ENCODE measurements at places on chromosomes 3 and 15.

DNA sequence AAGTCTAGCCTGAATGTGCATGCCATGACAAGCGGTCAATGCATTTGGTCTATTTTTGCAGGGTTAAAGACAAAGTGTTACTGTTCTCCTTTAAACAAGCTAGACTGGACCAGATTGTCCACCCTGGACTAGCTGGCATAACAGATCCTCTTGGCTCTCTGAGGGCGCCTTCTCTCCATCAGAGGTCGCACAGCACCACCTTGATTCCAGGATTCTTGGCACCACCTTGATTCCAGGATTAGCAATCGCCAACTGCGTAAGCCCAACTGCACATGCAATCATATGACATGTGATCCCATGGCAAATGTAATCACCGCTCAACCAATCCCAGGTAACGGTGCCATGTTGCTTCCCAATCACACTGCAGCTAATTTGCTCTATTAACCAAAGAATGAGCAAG is 98.6 kb downstream of the OXNAD1 start:
- no peak for DNase-seq

- no peak for DNase-seq
These were observed 142.8 kb upstream of the STT3B start for GRCh38 chr3:31389939-31390338.

DNA sequence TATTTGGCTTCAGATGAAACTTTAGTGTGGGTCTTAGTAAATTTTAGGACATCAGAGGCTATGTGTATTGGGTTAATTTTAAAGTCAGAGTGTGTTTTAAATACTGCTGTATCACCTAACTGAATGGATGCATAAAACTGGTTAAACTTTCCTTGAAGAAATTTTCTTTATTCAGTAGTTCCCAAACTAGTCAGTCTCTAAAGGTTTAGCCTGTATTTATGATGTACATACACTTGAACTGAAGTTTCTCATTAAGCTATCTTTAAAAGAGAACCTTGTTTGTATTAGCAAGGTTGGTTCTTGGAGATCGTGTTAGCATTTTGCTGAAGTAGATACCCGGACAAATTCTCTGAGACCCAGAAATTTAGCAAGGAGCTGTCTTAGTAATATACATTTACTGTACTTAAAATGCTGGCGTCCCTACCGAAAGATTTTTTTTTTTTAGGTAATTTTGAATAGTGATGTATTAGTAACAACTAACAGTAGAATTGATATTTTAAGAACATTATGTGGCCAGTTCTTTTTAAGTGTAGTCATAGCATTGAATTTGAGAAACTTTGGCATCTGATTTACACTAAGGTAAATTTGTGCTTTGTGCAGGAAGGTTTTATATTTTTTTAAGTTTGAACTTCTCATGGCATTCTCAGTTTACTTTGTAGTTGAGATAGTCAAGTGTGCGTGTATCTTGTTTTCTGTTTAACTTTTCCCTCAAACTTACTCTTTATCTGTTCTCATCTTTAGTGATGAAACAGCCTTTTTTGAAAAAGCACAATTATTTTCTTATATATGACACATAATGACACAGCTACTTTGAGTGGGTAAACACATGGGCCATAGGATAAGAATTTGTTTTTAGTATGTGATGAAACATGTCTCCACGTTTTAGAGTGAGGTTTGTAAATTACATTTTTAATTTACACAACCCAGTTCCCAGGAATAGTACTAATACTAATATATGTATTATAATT is 2.9 kb downstream of the DIPK2A start:
- no peak for DNase-seq

DNA sequence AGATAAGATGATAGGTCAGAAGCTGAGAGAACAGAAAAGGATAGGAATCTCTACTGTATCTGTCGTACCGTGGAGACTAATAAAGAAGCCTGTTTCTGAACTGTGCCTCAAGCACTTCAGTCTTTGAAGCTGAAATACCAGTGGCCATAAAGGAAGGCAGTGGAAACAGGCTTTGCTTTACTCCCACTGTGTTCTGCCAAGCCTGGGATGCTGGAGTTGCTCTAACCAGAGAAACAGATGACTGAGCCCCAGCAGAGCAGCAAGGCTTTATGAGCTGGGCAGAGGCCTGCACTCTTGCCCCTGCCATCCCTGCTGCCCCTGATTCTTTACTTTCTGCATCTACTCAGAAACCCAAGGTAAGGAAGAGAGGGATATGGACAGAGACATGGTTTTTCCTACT is 89.4 kb downstream of the PDE8A start:
- DNase-seq = no peak

DNA sequence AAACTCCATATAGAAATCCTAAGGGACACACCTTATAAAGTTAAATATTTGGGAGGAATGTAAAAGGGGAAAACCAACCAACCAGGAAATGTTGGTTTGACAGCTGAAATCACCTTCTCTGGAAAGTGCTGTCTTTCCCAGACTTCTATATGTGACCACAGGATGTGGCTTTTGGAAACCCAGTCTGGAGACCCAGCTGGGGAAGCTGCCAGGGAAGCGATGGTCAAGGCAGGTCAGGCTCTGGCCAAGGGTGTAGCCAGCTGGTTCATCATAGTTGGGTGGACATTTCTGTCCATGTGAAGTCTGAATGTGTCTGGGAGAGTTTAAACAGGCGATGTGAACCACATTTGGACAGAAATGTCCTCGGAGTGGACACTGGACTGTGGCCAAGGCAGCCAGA is 73.9 kb downstream of the ARNT2 start:
- DNase-seq = no peak

DNA sequence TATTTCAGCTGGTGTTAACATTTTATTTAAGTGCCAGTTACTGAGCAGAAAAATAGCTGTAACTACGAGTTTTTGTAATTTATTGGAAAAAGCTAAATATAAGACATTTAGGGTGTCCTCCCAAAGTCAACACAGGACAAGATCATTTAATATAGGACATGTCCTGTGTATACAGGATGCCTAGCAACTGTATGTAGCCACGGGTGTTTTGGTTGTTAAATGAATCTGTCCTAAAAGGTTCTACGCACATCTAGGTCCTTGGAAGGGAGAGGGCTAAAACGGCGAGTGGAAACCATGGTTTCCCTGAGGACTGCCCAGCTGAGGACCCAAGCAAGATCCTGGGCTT is 565 bp upstream of the ZNF621 start:
- no peak for DNase-seq

DNA sequence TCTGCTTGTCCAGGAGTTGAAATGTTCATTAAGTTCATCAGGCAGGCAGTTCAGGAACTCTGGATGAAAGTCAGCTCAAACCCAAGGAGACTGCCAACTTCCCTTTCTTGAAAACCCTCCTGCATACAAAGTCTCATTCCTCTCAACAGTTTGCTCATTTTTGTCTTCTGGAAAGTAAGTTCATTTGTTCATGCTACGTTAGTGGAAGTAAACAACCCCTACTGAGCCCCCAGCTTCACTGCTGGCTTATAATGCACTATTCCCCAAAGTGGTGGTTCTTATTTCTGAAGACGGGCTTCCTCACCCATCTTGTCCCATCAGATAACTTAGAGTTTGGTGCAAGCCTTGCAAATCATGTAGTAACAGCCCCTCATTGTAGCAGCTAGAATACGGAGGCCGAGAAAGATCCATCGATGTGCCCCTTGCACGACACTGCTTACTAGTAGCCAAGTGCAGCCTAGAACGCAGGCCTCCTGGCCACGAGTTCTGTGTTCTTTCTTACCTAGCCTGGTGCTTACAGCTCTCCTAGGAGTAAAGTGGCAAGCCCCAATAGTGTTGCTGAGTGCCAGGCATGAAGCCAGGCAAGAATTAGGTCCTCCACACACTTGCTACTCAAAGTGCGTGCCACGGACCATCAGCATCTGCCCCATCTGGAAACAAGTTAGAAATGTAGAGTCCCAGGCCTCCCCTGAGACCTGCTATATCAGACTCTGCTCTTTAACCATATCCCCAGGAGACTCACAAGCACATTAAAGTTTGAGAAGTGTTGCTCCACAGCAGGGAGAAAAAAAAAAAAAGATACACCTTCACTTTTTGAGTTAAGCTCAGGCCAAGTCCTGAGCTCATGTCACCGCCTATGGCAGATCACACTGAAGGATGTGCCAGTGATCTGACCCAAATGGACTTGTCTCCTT is 82.5 kb downstream of the RFTN1 start:
- DNase-seq = no peak

GRCh38 chr15:58393241-58393662 is 38.5 kb upstream of the LIPC start:
- no peak for DNase-seq

GRCh38 chr3:71987089-71987735 is 202.3 kb upstream of the PROK2 start:
- DNase-seq = no peak

GRCh38 chr15:89984001-89984400 is 17.1 kb upstream of the ZNF710 start:
- DNase-seq = no peak

GRCh38 chr15:90680371-90680935 is 36.7 kb upstream of the BLM start:
- no peak for DNase-seq

- DNase-seq = no peak
These were observed 12.7 kb downstream of the TKT start for GRCh38 chr3:53243165-53243564.

GRCh38 chr3:131907796-131908195 is 127.0 kb downstream of the CPNE4 start:
- no peak for DNase-seq

DNA sequence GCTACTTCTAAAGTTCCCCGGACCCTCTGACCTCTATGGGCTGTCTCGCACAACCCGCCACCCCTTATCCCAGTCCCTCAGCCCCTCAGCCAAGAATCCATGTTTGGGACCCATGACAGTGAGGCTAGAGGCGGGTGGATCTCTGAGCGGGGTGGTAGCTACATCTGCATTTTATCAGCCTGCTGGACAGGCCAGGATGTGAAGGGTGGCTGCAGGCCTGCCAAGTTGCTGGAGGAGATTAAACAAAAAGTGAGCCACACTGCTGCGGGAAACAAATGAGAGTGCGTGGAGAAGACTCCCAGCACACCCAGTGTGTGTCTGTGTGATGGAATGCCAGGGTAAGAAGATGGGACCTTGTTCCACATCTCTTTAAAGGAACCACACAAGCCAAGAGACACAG is 51.1 kb upstream of the SPATA12 start:
- no peak for DNase-seq

DNA sequence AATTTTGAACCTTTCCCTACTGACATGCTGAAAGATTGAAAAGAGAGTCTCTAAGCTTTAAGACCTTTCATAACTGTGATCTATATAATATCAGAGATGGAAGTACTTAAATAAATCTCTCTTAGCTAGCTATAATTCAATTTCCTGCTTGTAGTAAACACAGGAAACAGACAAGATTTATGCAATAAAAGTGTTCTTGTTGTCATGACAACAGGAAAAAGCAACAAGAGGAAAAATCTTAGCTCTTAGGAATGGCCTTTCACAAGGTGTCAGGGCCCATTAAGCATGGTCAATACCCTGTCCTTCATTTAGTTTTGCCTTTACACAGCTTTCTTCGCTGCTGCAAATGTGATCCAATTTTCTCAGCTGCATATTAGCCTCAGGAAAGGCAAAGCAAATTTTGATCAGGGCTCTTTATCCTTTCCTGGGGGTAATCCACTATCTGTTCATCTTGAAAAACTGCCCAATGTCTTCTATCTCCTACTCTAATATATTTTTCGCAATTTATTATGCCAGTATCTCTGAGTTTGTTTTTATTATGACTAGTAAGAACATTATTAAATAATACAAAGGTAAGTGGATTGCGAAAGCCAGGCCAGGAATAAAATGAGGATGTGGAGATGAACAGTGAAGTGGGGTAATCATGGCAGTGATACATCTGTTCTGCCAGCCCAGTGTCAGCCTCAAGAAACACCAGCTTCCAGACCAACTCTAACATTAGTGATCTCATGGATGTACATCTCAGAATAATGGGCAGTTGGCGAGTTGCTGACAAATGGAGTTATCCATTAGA is 28.7 kb downstream of the SIDT1 start:
- DNase-seq = no peak

DNA sequence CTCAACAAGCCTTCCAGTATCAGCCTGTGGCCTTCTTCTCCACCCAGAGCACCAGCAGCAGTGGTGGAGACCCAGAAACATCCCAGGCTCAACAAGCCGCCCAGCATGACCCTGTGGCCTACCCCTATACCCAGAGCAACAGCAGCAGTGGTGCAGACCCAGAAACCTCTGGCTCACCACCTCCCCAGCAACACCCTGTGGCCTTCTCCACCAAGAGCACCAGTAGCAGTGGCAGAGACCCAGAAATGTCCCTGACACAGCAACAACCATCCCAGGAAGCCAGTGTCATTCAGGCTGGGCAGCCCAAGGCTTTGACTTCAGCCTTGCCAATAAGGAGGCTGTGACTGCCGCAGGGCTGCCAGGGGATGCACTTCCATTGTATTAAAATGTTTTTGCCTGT is 16.3 kb upstream of the EMC3 start:
- DNase-seq = no peak

GRCh38 chr3:49058011-49058410 is 28.8 kb upstream of the IMPDH2 start:
- no peak for DNase-seq

DNA sequence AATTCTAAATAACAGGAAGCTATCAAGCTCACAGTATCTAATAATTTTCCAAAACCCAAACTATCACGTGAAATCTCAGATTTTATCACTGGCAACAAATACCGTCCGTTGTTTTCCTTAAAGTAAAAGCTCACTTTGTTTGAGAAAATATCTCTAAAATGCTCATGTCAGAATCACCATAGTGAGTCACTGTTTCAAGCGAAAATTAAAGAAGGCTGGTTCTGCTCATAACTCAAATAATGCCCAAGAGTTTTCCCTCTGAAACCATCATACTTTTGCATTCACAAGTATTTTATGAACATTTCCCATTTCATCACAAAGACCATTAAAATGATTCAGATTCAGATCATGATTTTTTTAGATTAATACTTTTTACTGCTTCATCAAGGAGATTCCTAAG is 50.6 kb downstream of the TBL1XR1 start:
- DNase-seq = no peak

DNA sequence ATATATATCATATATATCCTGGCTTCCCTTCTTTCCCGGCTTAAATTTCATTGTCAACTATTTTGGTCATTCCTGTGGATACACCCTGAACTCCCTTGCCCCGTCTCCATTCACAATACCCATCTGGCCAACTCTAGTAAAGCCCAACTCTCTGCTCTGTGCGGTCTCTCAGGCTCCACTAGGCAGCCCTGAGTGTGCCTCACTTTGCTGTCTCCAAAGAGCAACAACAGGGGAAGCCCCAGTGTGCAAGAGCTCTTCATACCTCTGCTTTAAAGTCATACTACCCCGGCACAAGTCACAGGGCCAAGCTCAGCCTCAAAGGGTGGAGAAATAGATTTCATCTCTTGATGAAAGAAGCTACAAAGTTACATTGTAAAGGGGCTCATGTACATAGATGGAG is 18.9 kb upstream of the FEM1B start:
- DNase-seq = no peak

GRCh38 chr3:108189440-108189839 is 32.8 kb downstream of the IFT57 start:
- no peak for DNase-seq

GRCh38 chr15:27690290-27690689 is 408.8 kb downstream of the OCA2 start:
- DNase-seq = no peak
